Hematopoietic multipotent progenitor cell treated with erythropoietin and hydrocortisone succinate and interleukin-3 and kit ligand, for 4 days (in vitro differentiated cells): ENCODE measurements at places on chromosomes 1 and 21.

DNA sequence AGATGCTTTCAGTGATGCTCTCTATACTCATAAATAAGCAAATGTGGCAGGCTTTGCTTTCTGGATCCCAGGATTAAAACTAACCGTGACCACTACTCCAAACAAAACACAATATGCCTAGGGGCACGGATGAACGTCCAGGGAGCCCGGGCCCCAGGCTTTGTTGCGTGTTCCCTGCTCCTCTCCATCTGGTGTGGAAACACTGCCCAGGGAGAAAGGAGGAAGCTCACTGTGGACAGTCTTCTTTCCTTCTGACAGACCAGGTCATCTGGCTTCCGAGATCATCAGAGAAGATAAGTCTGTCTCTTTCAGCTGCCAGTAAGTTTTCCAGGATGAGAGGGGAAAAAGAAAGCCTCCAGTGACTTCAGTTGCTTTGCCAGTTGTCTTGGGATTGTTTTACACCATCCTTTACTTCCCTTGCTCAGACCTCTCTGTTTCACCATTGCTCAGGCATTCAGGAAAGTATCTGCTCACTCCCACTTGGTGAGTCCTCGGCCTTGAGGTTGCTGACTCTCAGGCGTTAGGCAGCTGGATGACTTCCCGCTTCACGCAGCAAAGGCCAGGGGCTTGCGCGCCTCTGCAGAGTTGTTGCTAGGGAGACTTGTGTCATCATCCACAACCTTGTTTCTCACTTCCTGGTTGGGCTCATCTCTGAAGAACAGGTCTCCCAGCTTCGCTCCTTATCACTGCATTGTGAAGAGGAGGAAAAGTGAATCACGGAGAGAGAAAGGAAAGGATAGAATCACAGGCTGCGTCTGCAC, 20.6 kb upstream of the PGD start:
- DNase-seq, result peak; percentile 59

DNA sequence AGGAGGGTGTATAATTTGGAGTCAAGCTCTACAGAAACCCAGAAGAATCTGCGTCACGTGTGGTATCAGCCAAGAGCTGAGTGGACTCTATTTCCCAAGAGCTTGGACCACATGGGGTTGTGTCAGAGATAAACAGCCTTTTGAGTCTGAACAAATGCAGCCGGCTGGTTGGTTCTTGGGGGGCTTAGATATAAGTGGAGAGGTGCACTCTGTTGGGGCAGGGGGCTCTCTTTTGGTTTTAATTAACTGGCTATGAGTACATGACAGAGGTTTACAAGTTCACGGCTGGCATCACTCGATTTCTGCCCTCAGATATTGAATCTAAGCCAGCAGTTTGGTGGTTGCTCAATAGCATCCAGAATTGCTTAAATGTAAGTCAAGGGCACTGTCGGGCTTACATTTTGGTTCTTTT, 501 bp upstream of the MRAP start:
- DNase-seq, result no peak

- DNase-seq, result peak; percentile 30
Observed at GRCh38 chr1:167878372-167879160, 35.4 kb downstream of the ADCY10 start.

- DNase-seq, result no peak
Observed at GRCh38 chr1:246640747-246641146, 74.5 kb downstream of the CNST start.

- no peak for DNase-seq
Observed at GRCh38 chr21:28975397-28975796, 17.3 kb downstream of the LTN1 start.

GRCh38 chr1:18927082-18927653, 24.8 kb upstream of the ALDH4A1 start:
- DNase-seq, result no peak

GRCh38 chr1:39269349-39269748, 64.9 kb downstream of the MACF1 start:
- no peak for DNase-seq

DNA sequence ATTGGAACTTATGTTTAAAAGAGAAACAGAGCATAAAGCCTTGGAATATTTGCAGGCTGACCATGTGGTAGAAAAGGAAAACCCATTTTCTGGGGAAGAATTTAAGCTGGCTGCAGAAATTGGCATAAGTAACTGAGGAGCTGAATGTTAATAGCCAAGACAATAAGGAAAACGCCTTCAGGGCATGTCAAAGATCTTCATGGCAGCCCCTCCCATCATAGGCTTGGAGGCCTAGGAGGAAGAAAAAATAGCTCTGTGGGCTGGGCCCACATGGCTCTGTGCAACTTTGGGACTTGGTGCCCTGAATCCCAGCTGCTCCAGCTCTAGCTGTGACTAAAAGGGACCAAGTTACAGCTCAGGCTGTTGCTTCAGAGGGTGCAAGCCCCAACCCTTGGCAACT, 51.5 kb downstream of the CTH start:
- DNase-seq, result no peak

DNA sequence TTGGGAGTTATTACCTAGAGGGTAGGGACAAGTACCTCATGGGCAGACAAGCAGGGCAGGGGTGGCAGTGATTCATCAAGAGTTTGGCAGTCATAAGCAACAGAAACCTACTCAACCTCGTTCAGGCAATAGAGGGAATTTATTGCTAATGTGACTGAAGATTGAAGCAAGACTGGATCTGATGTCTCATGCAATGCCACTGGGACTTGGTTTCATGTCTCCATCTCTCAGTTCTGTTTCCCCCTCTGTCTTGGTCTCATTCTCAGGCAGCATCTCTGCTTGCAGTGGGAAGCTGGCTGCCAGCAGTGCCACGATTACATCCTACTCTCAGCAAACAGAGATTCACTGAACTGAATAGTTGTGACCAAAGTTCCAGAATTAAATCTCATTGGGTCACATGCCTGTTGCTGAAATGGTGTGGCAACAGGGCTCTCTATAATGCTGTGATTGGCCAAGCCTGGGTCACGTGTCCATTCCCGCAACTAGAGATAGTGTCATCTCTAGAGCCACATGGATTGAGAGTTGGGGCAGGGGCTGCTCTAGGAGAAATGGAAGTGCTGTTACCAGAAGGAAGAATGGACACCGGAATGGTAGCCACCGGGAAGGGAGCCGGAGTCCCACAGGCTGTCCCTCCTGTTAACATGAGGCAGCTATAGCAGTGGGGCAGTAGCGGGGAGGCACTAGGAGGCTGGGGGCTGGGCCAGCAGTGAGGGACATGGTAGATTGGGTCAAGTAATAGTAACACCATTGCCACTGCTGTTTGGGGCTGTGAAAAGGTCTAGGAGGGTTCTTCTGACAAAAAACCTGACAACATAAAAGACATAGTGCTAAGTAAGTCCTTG, 3.9 kb upstream of the CDC42 start:
- DNase-seq, result no peak

GRCh38 chr1:246184503-246184902, 322.6 kb downstream of the SMYD3 start:
- no peak for DNase-seq

DNA sequence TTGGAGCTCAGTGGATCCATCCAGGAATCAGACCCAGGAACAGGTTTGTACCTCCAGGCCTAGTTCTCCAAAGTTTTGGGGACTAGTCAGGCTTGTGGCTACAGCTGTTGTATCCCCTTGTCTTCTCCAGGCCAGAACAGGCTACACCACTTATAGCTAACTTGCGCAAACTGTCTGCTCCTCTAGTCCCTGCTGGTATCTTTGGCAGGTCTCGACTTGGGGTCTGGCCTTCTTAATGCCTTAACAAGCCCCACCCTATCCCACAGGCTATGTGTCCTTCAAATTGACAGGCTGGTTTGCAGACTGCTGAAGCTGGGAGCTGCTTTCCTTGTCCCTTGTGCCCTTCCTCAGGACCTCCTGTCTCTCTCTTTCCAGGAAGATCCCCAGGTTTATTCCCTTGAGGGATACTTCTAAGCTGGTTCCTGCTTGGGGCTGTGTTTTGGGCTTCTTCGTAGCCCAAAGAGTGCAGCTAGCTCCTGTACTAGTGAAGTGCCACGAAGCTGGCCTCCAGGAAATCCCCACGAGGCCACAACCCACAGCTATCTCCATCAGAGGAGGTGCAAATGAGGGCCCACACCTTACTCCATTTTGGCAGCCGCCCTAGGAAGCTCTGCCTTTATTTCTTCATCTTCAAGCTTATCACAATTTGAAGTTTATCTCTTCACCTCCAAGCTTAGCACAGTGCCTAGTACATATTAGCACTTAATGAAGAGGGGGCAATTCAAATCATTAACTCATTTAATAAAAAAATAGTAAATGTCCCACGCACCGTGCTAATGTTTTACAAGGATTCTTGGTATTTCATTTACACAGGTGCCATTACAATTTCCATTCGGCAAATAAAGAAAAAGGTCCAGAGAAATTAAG, 683 bp upstream of the DMAP1 start:
- DNase-seq, result peak; percentile 34
